NCI-H1436 treated with DMSO at 0.1 percent for 48 hours (cell line): ENCODE measurements at places on chromosomes 16 and 17.

DNA sequence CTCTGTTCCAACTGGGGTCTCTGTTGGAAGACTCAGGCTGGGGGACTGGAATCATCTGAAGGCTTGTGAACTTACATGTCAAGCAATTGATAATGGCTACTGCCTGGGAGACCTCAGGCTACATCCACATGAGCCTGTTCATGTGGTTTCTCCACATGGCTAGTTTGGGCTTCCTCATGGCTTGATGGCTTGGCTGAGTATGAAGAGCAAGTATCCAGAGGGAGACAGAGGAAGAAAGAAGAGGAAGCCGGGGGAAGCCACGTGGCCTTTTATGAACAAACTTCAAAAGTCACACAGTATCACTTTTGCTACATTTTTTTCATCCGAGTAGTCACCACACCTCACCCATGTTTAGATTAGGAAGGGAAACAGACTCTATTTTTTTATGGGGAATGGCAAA is 158.9 kb downstream of the TRIM37 start:
- DNase-seq: no peak

DNA sequence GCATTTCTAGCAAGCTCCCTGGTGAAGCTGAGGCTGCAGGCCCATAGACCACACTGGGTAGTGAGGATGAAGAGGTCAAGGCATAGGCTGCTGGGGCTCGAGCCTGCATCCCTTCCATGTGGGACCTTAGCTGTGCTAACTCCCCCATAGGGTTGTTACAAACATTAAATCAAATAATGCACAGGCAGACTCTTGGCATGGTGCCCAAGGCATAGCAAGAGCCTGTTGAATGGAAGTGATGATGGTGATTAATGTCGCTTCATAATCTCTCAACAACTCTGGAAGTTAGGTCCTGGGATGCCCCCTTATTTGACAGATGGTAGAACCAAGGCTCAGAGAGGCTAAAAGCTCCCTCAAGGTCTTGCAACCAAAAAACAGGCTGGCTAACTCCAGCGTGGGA is 283.9 kb upstream of the EEF2KMT start:
- no peak for DNase-seq

DNA sequence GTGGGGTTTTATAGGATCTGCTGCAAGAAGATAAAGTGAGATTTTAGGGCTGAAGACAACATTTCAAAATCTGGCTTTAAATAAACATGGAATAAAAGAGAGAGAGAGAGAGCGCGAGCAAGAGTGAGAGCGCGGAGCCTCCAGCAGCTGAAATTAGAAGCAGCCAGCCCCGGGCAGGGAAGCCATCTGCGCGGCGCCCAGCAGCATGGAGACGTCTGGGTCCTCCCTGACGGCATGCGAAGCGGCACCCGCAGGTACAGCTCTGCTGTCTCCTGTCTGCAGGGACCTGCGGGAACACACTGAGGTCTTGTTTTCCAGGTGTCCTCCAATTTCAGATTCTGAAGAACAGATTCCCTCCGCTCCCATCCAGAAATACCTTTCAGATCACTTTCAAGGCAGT is 7.9 kb upstream of the BAIAP2 start:
- DNase-seq: no peak

DNA sequence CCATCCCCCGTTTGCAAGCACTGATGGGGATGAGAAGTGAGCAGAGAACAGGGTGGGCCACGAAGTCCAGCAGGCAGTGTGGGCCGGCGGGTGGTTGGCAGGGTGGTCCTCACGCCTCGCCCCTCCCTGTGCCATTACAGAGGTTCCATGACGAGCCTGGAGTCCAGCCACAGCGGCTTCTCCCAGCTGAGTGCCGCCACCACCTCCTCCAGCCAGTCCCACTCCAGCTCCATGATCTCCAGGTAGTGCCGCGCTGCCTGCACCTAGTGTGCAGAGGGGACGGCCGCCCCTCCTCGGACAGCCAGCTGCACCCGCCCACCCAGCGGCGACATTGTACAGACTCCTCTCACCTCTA is 73.0 kb downstream of the SEC14L1 start:
- DNase-seq: no peak

DNA sequence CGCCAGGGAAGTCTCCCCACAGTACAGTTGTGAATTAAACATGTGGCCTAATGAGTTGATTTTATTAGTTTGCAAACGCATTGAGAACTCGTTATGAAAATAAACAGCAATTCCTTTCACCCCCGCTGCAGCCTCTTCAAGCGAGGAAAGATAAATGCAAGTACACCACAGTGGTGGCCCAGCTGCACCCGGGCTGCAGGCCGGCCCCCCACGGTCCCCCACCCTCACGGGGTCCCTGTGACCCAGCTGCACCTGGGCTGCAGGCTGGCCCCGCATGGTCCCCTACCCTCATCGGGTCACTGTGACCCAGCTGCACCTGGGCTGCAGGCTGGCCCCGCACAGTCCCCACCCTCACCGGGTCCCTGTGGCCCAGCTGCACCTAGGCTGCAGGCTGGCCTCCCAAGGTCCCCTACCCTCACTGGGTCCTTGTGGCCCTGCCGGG is 32.2 kb downstream of the SDK2 start:
- DNase-seq: no peak

- DNase-seq: no peak
Measured at GRCh38 chr16:27737513-27737912, 187.6 kb downstream of the KATNIP start.

- DNase-seq: no peak
Measured at GRCh38 chr17:58302171-58302918, 21.6 kb upstream of the MPO start.
